ENCODE measurements at places on chromosomes 7 and 10.

DNA sequence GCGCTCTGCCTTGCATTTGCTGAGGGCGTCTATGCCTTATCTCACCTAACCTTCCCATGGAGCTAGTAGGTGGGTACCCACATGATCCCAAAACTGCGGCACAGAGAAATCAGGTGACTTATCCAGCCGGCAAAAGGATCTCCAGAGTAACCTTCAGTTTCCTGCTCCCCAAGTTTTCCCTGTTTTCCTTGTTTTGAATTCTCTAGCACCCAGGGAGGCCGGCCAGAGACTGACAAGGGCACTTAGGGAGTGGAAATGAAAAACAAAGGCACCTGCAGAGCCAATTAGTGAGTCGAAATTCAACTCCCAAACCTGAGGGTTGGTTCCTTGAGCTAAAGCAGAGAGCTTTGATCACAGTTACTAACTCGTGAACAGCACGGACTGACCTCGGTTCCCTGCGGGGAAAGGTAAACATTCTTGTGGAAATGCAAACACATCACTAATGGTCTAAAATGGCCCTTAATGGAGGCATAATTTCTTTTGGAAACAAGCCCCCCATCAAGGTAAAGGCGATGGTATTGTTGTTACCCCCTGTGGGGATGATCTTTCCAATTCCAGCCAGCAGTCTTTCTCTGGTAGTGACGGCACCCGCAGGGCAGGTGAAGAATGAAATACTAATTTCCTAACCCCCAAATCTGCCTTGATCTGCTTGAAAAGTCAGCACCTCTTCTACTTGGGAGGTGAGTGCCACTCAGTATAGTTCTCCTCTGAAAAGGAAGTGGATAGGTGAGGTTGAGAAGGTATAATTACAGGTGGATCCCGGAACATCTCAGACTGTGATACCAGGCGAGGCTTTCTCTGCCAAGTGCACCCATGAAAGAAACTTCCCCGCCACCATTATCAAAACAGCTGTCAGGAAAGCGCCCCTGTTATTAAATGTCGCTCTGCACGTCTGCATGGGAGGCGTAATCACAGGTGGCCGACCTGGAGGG is 365.6 kb upstream of the AUTS2 start:
- DNase-seq, result peak; percentile 56

DNA sequence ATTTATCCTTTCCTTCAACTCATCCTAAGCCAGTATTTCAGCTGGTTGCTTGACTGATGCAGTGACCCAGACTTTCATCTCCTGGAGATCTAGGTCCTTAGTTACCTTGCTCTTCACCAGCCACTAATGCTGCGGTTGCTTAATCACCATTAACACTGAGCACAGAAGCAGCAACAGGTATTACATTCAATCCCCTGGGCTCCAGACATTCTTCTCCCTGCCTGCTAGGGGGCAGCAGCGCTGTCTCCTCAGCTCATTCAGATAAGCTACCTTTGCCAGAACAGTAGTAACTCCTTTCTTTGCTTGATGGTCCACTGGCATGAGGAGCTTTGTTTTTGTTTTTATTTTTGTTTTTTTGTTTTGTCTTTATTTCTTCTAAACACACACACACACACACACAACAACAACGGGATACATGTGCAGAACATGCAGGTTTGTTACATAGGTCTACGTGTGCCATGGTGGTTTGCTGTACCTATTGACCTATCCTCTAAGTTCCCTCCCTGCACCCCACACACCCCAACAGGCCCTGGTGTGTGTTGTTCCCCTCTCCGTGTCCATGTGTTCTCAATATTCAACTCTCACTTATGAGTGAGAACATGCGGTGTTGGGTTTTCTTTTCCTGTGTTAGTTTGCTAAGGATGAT is 1043.2 kb upstream of the C7orf33 start:
- peak; percentile 49 for DNase-seq

DNA sequence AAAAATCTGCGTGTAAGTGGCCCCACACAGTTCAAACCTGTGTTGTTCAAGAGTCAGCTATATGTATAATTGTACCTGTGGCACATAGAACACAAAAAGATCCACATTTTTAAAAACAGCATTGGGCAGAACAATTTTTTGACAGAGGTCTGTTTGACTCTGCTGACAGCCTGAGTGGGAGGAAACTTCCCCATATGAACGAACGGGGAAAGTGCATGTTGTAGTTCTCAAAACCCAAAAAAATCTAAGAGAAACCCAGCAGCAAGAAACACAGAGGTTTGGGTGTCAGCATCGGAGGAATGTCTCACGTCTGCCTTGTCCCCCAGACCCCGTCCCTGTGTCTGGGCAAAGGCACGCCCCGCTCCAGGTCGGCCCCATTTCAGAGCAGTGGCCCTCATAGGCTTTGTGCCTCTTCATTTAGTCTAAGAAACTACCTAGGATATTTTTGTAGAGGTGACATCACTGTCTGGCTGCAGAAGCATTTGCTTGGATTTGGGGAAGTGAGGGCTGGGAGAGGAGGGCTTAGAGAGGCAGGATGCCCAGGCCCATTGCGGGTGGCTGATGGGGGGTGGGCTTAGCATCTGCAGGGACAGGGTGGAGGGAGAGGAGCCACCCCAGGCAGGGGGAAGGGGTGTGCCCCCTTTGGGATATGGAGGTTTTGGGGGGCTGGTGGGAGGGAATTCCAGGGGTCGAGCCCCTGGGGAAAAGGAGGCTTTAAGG is 11.0 kb downstream of the CUX1 start:
- no peak for DNase-seq

DNA sequence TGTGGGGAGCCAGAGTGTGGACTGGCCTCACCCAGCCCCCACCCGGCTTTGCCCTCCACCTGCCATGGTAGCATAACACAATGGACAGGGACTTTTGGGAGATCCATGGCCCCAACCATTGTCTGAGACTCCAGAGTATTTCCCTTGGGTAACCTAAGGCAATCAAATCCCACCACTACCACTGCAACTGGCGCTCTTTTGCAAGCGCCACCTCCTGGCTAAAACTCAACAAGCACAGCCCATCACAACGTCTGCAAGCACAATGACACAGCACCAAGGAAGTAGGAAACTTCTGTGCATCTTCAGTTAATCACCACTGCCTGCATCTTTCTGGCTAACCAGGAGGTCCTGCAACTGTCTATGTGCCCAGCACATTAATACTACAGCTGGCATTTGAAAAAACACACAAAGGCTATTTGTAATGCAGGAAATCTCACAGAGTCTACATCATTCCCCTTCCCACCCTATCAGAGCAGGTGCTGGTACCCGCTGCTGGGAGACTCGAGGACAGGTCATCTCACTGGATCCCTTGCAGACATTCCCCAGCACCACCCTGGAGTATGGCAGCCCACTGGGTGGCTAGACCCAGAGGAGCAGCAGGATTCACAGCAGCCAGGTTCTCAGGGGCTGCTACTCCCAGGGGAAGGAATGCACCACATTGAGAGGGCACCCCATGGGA is 27.7 kb downstream of the ANKRD26 start:
- no peak for DNase-seq

DNA sequence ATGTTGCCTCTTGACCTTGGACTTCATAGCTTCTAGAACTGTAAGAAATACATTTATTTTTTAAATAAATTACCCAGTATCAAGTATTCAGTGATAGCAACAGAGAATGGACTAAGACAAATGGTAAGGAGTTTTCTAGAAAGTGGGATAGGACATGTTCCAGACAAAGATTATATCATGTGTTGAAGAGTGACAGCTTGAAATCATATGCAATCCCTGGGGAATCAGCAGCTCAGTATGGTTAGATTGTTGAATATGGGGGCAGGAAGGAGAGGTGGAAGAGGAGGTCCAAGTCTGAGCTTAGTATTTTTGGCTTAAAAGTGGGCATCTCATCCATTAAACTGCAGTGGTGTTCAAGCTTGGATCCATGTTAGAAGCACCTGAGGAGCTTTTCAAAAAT is 74.1 kb downstream of the ENTPD1 start:
- no peak for DNase-seq
